CD4-positive, alpha-beta T cell treated with Interleukin-17A for 1 hour (primary cell): ENCODE measurements at places on chromosomes 2 and 18.
A peak's percentile ranks its signal among the peaks of the same experiment; 100 is the strongest.

- no peak for DNase-seq
Observed at GRCh38 chr2:48287976-48288375, 242.0 kb upstream of the STON1 start.

GRCh38 chr2:40440835-40441234, 11.1 kb downstream of the SLC8A1 start:
- DNase-seq: no peak

GRCh38 chr2:205892665-205893259, 193.2 kb downstream of the INO80D start:
- DNase-seq: no peak

- no peak for DNase-seq
Observed at GRCh38 chr2:211014906-211015305, 458.5 kb downstream of the CPS1 start.

GRCh38 chr18:77632758-77633157, 383.1 kb downstream of the GALR1 start:
- no peak for DNase-seq

DNA sequence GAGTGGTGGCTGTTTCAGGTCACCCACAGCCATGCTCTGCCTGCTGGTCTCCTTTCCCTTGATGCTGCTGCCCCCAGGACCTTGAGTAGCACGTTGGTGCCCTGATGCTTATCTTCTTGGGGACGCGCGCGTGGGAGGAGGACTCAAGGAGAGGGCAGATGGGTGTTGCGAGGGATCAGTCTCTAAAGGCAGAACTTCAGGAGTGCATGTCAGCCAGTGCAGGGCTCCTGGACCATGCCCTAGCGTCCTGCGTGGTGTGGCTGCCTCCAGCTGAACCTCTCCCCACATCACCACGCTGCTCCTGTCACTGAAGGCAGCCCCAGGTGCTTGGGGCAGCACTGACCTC, 62.5 kb upstream of the GLI2 start:
- DNase-seq: no peak

DNA sequence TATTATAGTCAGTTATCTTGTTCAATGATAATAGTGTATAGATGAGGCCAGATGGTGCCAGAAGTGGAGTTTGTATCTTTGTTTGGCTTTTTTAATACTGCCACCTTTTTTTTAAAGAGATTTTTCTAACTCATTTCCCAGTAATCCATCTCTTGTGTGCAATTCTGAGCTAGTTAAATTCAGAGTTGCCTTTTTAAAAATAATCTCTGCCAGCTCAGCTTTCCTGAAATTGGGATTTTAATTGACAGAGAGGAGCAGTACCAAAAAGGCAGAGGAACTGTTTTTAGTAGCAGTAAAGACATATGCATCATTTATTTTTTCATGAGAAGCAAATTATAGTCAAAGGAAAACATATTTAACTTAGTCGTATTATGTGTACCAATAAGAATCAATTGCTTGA, 185.3 kb downstream of the MYO1B start:
- DNase-seq: no peak

DNA sequence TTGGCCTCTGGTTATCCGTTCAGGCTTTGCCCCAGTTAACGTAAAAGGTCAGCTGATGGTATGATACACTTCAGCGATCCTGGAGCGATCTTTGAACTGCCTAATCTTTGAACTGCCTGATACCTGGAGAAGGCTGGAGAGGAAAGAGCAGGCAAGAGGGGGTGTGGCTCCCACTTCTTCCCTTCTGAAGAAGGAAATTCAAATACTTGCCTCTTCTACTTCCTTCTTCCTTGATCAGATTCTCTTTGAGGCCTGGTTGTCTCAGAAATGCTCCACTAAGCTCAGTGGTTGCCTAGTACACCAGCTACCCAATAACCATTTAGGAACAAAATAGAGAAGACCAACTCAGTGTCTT, 619 bp downstream of the GALM start:
- peak; percentile 53 for DNase-seq

DNA sequence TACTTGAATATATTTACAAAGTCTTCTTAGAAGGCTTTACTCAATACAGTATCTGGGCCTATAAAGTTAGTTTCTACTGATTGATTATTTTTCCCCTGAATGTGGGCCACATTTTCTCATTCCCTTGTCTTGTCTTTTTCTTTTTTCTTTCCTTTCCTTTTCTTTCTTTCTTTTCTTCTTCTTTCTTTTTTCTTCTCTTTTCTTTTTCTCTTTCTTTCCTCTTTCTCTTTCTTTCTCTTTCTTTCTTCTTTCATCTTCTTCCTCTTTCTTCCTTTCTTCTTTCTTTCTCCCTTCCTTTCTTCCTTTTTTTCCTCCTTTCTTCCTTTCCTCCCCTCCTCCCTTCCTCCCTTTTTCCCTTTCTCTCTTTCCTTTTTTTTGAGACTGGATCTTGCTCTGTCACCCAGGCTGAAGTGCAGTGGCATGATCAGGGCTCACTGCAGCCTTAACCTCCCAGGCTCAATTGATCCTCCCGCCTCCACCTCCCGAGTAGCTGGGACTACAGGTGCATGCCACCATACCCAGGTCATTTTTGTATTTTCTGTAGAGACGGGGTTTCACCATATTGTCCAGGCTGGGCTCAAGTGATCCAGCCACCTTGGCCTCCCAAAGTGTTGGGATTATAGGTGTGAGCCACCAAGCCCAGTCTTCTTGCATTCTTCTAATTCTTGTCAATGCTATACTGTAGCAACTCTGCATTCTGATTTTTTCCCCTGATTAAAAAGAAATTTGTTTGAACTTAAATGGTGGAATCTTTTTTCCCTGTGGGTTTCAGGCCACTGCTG, 133.1 kb upstream of the FBXO11 start:
- no peak for DNase-seq

GRCh38 chr2:234271338-234271737, 220.8 kb downstream of the SPP2 start:
- DNase-seq: no peak

GRCh38 chr2:98870516-98871158, 65.4 kb downstream of the CRACDL start:
- no peak for DNase-seq

DNA sequence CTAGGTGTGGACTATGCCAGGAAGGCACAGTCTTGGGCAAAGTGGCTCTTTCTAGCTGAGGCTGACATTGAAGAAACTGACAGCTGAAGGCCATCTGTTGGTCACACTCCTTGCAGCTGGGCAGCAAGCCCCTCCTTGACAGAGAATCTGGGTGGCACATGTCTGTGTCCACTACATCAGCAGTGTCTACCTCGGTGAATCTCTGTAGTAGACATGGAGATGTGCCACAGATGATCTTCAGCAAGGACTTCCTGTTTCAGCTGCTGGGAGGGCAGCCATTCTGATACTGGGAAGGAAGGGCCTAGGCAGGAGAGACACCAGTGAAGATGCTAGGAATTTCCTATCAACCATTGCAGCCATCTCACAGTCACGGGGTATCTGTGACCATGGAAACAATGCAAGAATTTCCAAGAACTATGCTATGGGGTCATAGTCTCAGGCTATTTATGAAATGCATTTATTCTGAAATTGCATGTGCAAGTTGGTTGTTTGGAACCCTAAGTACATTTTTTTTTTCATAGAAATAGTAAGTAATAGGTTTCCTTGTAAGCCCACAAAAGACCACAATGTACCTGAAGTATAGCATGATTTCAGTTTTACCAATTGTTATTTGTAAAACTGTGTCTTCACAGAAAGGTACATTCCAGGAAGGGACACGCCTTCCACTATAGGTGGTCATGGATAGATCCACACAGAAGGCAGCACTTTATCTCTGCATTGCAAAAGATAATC, 63.8 kb upstream of the DARS1 start:
- no peak for DNase-seq

DNA sequence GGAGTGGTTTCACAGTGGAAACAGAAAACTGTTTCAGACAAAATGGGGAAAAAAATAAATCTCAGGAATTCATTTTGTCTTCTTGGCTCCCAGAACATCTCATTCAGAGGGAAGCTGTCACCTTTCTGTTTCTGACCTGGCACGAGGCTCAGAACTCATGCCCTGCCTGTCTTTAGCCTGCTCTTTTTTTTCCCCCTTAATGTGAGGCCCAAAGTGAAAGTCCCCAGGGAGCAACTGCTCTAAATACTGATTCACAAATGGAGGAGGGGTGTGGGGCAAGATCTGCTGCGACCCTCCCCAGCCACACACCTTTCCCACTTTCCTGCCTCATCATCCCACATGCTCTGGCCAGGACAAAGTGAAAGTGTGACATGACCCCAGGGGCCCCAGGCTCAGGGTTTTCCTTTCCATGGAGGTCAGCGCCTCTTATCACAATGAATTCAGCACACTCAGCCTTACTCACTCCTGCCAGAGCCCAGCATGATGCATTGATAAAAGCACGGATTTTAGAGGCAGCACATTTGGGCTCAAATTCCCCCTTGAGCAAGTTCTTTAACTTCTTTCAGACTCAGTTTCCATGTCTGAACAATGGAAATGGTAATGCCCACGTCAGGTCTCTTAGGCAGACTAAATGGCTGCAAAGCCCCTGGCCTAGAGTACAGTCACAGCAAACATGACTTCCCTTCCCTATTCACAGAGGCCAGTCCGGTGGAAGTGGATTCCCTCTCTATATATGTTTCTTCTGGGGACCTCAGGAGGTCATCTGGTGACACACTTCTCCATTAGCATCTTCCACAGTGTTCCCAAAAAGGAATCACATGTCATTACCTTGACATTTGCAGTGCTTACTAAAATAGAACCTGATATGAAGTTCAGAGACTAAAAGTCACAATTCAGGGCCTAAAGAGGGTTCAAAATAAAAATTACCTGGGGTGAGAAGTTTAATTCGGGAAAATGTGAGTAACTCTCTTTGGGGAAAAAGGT, 55.3 kb upstream of the TMEM163 start:
- no peak for DNase-seq

DNA sequence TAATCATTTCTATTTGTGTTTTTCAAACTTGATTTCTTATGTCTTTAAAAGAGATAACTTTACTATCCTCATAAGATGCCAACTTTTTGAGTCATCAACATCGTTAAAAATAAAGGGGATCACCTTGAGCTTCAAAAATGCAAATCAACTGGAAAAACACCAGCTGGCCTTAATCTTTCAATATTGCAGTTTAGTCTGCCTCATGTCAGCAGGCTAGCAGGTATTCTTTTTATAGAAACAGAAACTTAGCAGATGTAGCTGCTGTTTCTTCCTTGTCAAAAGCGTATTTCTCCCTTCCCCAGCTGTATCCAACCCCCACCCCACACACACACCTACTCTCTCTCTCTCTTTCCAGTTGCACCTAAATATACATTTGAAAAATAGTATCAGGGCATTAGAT, 154.1 kb upstream of the ZNF804A start:
- no peak for DNase-seq

DNA sequence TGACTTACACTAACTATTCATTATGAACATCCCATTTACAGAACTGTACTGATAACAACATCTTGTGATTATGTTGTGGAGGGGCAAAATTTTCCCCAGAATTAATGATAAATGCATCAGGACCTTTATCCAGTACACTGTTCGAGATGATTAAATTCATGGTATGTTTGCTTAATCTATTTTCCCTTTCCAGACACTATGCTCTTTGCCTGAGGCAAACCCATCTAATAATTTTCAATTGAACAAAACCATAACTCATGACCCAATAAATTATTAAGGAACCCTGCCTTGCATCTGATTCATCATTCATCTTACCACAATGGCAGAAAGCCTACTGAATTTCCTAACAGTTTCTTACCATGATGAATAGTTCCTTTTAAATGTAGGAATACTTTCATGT, 385.0 kb downstream of the DSEL start:
- DNase-seq: no peak

DNA sequence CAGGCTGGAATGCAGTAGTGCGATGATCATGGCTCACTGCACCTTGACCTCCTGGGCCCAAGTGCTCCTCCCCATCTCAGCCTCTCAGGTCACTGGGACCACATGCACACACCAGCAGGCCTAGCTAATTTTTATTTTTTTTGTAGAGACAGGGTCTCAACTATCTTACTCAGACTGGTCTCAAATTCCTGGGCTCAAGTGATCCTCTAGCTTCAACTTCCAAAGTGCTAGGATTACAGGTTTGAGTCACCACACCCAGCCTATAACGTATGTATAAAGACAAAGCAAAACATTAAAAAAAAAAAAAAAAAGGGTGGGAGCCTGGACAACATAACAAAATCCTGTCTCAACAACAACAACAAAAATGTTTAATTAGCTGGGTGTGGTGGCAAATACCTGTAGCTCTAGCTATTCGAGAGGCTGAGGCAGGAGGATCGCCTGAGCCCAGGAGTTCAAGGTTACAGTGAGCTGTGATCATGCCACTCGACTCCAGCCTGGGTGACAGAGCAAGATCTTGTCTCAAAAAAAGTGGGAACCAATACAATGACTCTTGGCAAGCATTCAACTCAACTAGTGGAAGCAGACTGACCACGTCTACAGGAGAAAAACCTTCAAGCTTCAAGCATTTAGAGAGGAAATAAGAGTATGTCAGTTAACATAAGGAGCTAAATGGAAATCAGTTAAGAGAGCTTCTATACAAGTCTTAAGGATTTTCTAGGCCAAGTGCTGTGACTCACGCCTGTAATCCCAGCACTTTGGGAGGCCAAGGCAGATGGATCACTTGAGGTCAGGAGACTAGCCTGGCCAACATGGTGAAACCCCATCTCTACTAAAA, 2.6 kb downstream of the GTF3C2 start:
- no peak for DNase-seq

DNA sequence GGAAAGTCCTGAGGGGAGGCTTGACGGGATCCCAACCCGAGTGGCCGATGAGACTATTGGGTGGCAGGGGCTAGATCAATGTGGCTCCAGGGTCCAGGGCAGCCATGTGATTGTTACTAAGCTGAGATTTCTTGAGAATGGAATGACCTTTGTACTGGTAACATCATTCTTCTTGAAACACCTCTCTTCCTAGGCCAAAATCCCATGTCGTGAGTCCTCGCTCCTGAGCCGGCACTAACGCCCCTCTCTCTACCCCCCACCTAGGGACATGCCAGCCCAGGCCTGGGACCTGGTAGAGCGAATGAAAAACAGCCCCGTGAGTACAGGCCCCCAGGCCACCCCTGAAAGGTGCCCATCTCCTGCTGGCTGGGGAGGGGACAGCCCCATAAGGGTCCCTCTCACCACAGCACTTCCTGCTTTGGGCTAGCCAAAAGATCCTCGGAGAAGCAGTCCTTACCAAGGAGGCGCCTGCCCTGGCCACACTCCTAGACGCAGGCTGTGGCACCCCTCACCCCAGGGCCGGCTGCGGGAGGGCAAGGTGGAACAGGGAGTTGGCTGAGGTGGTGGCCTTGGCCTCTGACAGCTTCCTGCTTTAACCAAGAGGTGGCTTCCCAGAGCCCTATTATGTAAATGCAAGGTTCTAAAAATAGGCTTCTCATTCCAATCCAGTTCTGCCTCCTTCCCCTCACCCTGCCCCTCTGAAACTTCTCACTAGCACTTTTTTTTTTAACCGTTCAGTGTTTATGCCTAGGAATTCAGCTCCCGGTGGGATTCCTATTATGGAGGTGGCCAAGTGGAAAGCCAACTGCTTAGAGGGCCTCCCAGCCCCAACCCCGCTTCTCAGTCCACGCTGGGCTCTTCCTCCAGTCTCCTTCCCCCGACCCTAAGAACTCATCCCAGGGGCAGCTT, 126.6 kb upstream of the PPP1CB start:
- DNase-seq: peak; percentile 90

DNA sequence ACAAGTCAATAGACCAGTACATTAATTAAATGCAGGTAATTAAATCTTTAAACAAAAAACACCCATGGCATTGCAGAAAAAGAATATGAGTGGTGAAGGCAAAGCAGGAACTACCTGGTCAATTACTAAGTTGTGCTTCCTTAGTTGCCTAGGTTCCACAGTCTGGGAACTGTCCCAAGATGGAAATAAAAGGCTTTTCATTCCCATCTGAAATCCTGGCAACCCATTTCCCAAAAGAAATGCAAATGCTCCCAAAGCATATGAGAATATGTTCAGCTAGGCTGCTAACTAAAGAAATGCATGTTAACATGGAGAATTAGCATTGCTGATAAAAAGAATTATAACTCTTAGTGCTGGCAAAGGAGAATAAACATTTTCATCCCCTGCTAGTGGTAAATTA, 177.8 kb downstream of the TMEM163 start:
- DNase-seq: no peak
